ENCODE measurements at places on chromosomes 7 and 10.

- no peak for DNase-seq
These were observed 80.6 kb downstream of the ARHGAP21 start for GRCh38 chr10:24642921-24643678.

GRCh38 chr10:90862908-90863514 is 5.2 kb upstream of the HTR7 start:
- DNase-seq = no peak

DNA sequence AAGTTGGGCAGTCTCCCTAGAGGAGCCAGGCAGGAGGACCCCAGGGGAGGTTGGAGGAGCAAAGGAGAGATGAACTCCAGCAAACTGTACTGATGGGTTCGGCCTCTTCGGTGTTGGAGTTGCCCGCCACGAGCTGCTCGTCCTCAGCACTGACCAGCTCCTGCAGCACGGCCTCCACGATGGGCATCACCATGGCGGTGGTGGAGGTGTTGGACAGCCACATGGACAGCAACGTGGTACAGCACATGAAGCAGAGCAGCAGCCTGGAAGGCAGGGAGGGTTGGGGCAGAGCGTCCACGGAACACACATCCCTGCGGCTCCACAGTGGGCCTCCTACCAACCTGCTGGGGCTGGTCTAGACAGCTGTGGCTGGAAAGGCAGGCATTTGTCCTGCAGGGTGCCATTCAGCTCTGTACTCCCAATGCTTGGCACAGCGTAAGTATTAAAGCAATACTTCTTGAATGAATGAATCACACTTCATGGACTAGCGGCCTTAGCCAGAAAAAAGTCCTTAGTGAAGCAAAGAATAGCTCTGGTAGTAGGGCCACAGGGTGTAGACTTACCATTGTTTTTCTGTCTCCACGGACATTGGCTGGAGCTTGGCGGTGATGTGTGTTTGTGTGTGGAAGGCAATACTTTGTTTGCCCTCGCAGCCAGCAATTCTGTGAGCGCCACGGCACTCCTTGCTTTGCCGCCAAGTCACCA is 21.8 kb downstream of the SLC13A4 start:
- no peak for DNase-seq

DNA sequence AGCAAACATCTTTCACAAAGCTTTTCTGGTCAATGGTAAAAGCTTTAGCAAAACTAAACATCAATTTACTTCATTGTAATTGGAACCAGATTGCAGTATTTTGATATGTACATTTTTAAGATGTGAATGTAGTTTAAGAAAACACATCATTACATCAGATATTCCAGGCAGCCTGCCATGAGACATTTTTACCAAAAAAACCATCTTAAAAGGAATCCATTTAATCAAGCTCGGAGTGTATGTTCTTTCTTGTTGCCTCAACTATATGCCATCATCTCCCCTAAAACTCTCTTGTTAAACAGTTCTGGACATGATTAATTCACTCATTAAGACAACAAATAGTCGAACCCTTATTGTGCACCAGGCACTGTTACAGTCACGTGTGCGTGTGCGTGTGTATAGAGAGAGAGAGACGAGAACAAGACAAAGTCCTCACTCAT is 97.5 kb downstream of the UBE2H start:
- no peak for DNase-seq

DNA sequence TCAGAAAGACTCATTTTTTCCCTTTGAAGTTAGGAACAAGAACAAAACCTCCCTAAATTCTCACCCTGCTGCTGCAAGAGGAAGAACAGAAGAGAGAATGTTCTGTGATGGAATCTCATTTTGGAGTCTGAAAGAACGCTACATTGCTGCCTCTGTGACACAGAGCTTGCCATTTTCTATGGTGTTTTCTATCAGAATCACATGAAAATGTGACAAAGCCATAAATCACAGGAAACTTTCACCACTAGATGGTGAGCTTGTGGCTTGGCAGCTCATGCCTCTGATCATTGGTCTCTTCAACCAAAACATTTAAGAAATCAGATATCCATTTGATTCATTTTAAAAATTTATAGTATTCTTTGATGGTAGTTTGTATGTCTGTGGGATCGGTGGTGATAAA is 82.9 kb downstream of the CADPS2 start:
- DNase-seq = no peak

- no peak for DNase-seq
These were observed 643.1 kb downstream of the INHBA start for GRCh38 chr7:41059796-41060195.

GRCh38 chr10:110389255-110389654 is 84.5 kb upstream of the SMNDC1 start:
- DNase-seq = no peak

DNA sequence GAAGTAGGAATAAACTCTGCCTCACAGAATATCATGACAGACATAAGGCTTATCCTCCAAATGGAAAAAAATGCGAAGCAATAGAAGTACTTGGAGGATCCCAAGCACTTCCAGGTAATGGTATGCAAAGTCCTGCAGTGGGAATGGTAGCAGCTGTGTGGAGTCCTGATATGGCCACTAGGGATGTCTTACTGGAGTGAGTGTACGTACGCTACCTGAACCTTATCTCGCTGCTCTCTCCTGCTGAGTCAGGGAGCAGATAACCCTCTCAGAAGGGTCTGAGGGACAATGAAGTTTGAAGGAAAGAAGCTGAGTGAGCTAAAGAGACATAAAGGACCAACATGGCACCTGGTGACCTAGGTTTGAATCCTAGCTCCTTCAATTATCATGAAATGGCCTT is 42.2 kb downstream of the CH25H start:
- no peak for DNase-seq

GRCh38 chr10:87671139-87671815 is 11.6 kb downstream of the PAPSS2 start:
- DNase-seq = no peak

DNA sequence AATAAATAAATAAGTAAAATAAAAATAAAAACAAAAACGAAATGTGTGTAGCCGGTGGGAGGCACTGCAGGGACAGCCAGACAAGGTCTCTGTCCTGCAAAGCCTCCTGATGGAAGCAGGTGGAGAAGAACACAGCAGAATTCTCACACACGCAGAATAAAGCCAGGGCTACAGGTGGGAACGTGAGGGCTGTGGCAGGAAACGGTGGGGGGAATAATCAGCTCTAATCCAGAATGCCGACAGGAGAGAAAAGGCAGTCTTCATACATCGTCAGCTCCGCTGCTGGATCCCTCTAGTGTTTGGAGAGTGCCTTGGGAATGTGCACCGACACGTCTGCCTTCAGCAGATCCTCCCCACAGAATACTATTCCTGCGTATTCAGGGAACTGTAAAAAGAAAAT is 6.8 kb upstream of the SNX8 start:
- DNase-seq = no peak

GRCh38 chr7:106824458-106824857 is 40.6 kb upstream of the PIK3CG start:
- no peak for DNase-seq

GRCh38 chr7:50502001-50502684 is 52.0 kb upstream of the FIGNL1 start:
- DNase-seq = no peak

DNA sequence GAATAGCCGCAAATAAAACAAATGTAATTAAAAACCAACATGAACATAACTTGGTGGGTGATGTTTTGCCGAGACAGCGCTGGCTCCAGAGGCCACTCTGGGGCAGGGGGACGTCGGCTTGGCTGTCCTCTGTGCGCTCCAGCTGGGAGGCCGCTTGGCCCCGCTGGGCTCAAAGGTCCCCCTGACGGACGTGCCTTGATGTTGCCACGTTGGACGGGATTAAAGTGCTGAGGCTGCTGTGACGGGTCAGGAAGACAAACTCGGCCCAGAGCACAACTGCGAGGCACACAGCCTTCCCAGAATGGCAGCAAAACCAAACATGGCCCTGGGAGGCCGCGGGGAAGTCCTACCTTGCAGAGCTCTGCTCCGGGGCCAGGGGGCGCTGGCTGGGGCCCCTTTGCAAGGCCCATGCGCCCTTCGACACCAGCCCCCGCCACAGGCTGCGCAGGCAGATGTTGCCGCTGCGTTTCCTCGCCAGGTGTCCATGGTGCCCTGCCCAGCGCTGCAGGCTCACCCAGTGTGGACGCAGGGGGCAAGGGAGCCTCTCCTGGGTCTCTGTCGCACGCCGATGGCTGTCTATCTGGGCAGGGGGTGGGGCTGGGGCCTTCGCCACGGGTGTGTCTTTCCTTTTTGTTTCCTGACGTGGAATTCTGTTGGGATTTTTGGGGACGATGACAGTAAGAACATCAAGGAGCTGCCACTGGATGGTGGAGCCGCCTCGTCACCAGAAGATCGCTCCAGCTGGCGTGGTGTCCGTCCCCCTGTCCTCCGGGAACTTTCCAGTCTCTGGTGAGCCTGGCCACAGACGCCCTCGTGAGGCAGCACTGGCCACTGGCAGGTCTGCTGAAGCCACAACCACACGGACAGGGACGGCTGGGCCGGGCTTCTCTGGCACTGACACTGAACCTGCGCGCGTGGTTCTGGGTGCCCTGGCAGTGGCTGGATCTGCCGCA is 99.6 kb upstream of the DIP2C start:
- DNase-seq = peak; percentile 50

DNA sequence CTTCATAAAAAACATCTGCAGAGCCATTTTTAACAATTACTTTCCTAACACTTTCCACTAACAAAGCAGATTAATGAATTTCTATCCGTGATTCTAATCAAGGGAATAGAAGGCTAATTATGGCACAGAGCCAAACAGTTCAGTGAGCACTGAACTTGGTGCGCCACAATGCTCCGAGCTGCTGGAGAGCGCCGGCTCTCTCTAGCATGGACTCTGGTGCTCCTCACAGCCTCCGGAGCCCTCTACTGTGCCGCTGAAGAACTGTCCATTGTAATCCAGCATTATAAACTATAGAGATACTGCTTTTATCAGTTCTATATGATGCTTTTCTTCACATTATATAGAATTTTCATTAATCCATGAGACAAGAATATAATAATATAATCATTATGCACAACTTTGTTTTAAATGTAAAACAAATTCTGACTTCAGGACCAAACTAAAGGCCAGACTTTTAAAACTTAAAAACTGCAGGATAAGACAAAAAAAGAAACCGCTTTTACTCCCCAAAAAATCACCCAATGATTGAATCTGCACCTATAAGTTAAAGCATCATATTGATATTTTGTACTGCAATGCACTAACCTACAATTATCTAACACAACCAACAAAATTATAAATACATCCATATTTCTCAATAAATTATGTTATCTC is 123.6 kb downstream of the RNF32 start:
- DNase-seq = no peak

- no peak for DNase-seq
These were observed 804.8 kb upstream of the IGFBP3 start for GRCh38 chr7:46725838-46726237.
